ENCODE measurements at places on chromosomes 5 and 9.

DNA sequence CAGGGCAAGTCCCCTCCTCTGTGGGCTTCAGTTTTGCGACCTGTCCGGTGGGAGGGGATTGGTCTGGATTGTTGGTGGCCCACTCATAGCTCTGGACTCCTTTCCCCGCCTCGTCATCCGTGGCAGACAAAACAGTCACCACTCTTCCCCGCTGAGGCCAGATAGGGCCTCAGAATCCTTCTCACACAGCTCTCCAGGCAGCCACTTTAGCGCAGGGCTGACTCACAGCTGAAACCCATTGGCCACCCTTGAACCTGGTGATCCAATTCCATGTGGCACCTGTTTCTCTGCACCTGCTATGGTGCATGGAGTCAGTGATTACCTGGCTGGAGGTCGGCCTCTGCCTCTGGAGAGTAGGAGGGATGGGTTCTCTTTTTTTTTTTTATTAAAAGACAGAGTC is 15.8 kb upstream of the CACFD1 start:
- DNase-seq, result no peak

GRCh38 chr5:69525490-69525889 is 32.9 kb downstream of the OCLN start:
- no peak for DNase-seq

GRCh38 chr5:128491291-128491690 is 46.8 kb downstream of the FBN2 start:
- no peak for DNase-seq

DNA sequence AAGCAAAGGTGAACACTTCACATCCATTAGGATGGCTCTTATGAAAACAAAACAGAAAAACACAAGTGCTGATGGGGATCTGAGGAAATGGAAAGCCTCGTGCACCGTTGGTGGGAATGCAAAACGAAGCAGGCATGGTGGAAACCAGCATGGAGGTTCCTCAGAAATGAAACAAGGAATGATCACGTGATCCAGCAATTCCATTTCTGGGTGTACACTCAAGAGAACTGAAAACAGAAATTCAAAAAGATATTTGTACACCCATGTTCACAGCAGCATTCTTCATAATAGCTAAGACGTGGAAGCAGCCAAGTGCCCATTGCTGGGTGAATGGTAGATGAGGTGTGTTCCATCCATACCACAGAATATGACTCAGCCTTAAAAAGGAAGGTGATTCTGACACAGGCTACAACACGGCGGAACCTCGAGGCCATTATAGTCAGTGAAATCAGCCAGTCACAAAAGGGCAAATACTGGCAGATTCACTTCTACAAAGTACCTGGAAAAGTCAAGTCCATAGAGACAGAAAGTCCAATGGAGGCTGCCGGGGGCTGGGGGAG is 87.2 kb upstream of the RAPGEF1 start:
- DNase-seq, result no peak

GRCh38 chr5:111386832-111387162 is 125.5 kb downstream of the STARD4 start:
- no peak for DNase-seq

GRCh38 chr5:28374492-28374967 is 1336.1 kb upstream of the CDH9 start:
- DNase-seq, result no peak

GRCh38 chr9:77616191-77616590 is 31.9 kb downstream of the GNA14 start:
- DNase-seq, result no peak

- DNase-seq, result no peak
These were observed 25.2 kb downstream of the KDM4C start for GRCh38 chr9:6782981-6783380.

DNA sequence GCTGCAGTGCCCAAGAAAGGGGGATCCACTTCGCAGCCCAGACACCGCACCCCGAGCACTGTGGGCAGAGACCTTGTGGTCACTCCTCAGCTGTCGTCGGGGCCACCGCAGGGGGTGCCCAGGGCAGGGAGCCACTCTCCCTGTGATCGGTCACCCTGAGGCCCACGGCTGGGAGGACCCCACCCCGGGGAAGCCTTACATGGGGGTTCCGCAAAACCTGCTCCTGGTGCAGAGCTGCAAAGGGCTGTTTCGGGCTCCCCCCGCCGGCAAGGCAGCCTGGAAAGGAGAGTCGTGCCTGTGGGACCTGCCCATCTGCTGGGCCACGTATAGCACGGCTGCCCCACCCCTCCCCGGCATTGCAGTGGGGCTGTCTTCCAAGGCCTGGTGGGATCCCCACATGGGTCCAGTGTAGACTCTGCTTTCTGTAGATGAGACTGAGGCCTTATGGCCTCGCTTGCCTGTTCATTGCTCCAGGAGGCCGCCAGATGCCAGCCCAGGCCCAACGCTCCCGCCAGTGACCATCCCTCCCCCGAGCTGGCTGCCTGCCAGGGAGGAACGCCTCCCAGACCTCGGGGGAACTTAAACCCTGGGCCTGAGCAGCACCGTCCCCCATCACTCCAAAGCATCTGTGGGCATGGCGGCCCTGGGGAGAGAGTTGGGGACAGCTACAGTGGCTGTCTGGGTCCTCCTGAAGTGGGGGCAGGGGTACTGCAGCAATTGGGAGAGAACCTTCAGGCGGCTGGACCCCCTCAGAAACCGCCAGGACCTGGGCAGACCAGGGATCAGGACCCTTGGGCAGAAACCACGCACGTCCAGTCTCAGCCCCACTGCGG is 1.6 kb upstream of the DNLZ start:
- DNase-seq, result no peak

GRCh38 chr5:61641748-61642565 is 309.9 kb downstream of the ZSWIM6 start:
- no peak for DNase-seq

GRCh38 chr5:173633304-173633703 is 16.9 kb upstream of the BOD1 start:
- no peak for DNase-seq

GRCh38 chr5:105150323-105150722 is 1587.7 kb upstream of the NUDT12 start:
- no peak for DNase-seq

GRCh38 chr9:95217936-95218335 is 99.6 kb downstream of the FANCC start:
- no peak for DNase-seq

DNA sequence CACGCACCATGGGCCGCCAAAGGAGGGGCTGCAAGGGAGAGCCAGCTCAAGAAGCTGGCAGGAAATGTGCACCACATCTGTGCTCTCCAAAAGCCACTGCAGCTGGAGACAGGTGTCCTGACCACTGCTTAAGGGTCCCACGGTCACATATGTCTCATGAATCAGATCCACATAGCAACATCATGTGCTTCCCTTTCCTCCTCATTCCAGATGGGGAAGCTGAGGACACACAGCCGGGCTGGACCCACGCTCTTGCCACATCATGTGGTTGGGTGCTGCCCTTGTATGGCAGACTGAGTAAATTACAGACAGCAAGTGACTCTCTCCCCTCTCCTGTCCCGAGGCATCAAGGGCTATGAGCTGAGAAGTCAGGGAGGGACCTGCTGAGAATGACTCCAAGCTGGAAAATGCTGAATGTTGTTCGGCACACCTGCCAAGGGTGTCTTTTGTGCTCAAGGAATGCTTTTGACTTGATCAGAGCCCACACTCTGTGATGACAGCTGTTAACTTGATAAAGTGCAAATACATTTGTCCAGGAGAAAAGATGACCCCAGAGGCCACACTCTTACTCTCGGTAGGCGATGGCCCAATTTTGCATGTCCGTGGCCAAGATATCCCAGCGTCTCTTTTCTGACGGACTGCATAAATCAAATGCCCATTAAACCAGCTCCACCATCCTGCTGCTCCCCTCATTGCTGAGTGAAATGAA is 58.2 kb downstream of the NSUN2 start:
- DNase-seq, result no peak

DNA sequence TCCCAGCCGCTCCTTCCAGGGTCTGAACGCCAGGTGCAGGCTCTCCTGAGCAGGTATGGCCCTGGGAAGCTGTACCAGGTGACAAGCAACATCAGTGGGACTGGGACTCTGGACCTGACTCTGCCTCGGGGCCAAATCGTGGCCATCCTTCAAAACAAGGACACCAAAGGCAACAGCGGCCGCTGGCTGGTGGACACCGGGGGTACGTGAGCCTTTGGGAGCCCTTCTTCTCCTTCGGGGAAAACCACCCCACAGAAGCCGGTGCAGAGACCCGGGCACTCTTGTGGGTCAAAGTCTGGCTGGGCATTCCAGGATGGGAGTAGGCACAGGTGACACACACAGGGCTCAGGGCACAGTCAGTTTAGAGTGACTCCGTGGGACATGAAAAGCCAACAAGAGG is 45.8 kb downstream of the ARHGEF37 start:
- DNase-seq, result no peak

DNA sequence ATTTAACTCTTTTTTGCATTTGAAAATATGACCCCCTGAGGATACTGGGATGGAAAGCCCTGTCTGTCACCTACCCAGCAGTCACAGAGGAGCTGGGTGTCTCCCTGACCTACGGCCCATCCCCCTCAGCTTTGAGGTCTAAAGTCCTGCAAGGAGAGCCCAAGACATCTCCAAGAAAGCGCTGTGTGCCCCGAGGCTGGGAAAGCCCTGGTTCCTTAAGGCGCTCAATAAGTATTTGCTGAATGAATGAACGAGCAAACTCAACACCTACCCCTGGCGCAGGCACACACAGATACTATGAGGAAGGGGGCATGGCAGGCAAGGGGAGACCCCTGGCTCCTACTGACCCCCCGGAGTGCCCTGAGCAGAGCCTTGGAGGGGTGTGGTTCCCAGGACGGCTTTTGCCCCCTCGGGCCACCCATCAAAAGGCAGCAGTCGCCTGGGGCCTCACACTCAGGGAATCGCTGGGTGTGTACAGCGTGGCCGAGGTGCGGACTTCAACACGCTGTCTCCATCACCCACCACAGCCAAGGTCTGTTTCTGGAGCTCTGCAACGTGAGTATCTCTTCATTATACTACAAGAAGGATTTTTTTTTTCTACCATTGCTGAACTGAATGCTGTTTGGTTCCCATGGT is 211.6 kb downstream of the ERCC6L2 start:
- no peak for DNase-seq

DNA sequence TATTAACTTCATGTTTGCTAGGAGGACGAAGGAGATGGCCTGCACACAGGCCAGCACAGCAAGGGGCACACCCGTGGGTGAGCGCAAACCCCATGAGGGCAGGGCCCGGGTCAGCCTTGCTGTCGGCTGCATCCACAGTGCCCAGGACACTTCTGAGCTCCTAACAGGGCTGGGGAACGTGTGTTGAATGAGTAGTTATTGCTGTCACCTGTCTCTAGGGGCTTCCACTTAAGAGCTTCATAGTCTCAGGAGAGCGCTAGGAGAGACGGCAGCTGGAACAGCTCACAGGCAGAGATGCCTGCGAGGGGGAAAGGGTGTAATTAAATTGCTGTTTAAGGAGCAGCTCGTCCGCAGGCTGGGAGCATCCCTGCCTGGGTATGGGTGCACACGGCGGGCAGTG is 91.4 kb upstream of the NEURL1B start:
- no peak for DNase-seq

- no peak for DNase-seq
These were observed 17.0 kb downstream of the SWI5 start for GRCh38 chr9:128293091-128293490.

GRCh38 chr9:97470076-97470475 is 31.4 kb upstream of the TMOD1 start:
- no peak for DNase-seq

DNA sequence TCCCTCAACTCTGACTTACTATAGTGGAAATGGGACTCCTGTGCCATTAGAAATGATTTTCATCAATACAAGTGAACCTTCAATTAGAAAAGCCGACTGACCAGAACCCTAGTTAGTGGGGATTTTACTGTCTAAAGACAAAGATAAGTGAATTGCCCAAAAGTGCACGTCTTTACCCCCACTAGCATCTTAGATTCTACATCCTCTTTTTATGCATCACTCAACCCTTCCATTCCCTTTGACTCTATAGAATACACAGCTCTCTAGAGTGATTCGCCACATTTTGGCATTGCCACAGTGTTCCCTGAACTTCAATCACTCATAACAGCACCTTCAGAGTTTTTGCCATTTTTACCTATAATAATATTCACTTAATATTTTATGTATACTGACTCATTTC is 226.6 kb downstream of the EBF1 start:
- DNase-seq, result no peak

DNA sequence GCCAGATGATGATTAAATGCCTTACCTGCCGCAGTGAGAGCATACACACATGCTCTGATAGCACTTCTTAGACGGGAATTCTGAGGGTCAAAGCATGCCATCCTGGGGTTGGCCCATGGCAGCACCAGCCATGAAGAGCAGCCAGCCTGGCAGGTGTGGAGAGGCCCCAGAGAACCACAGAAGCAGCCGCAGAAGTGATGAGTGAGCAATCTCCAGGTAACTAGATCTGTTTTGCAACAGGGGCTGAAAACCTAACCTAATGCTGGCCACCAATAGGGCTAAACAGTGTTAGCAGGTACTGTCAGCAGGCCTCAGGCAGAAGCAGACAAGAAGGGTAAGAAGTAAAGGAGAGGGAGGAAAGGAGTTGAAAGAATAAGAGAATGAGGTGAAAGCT is 33.5 kb upstream of the HOMER1 start:
- DNase-seq, result no peak

DNA sequence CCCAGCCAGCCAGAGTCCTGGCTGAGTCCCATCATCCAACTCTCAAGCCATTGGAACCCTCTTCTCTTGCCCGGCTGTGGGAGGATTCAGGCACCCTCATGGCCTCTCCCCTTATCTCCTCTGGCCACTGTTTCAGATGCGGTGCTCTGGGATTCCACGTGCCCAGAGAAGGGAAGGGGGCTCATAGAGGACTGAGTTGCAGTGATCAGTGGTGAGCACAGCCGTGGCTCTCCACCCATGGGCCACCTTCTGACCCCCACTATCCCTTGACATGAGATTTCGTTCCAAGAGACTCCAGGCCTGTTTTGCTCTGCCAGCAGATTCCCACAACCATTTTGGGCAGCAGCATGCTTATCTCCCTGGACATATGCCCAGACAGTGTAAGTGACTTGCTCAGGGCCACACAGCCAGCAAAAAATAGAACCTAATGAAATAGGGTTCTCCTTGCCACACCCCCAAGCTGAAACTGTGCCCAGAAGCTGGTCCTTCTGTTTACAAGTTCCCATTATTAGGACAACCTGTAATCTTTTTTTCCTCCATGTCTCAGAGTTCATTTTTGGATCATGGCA is 2.7 kb downstream of the GPX3 start:
- no peak for DNase-seq
